ENCODE measurements at places on chromosomes 7 and 10.

- DNase-seq = no peak
- no peak overlapping the region for H3K27ac ChIP-seq
- no peaks in the 10 kb centered on the region for H3K4me1 ChIP-seq
- H3K36me3 ChIP-seq = no peaks in the 10 kb centered on the region
- H3K4me3 ChIP-seq = no peak overlapping the region
Observed at GRCh38 chr10:100802607-100803006, 57.2 kb downstream of the PAX2 start.

- H3K36me3 ChIP-seq = no peaks in the 10 kb centered on the region
- no peak overlapping the region for H3K4me3 ChIP-seq
- H3K27me3 ChIP-seq = no peaks in the 10 kb centered on the region
- H3K27ac ChIP-seq = no peak overlapping the region
- no peaks in the 10 kb centered on the region for H3K4me1 ChIP-seq
Observed at GRCh38 chr7:17706734-17707133, 233.6 kb downstream of the SNX13 start.

DNA sequence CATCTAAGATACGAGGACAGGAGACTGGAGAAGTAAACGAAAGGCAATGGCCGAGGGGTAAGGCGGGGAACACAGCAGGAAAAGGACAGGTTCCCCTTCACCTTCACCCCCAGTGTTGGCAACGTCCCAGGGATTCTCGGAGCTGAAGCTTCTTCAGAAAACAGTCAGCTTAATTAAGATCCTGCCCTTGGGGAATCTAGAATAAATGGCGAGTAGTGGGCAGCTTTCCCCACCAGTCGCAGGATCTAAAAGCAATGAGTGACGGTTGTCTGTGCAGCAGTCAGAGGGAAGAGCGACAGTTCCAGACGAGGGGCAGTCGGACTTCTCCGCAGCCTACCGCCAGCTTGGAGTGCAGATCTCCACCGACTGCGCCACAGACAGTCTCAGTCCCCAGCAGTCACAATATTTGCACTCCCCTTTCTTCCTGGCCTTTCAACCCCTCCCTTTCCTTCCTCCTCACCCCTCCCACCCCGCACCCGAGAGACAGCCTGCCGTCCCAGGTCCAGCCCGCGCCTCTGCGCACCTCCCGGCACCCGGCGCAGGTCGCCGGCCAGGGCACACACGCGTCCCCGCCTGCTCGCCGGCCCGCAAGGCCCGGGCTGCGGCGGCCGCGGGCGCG is 10.9 kb upstream of the SP8 start:
- H3K36me3 ChIP-seq = no peaks in the 10 kb centered on the region
- peak overlapping the region; percentile 49 for H3K4me3 ChIP-seq
- peaks cover 3% of the 10 kb centered on the region for H3K4me1 ChIP-seq
- DNase-seq = no peak

DNA sequence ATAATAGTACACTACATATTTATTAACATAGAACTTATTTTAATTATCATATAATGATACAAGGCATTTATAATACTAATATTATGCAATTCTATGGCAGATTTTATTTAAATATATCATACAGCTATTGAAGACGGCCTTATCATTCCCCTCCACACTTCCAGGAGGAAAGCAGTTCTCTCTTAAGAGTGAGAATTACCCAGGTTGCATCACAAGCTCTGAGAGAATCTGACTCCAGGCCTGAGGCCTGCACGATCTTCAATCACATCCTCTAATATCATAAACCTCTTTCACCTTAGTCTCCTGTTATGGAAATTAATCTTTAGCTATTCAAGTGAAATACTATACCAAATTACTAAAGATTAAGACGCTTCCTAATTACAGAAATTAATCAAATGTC is 564.4 kb downstream of the PARD3 start:
- H3K36me3 ChIP-seq = no peaks in the 10 kb centered on the region
- H3K27ac ChIP-seq = no peak overlapping the region
- DNase-seq = no peak
- H3K4me3 ChIP-seq = no peak overlapping the region
- no peaks in the 10 kb centered on the region for H3K27me3 ChIP-seq

DNA sequence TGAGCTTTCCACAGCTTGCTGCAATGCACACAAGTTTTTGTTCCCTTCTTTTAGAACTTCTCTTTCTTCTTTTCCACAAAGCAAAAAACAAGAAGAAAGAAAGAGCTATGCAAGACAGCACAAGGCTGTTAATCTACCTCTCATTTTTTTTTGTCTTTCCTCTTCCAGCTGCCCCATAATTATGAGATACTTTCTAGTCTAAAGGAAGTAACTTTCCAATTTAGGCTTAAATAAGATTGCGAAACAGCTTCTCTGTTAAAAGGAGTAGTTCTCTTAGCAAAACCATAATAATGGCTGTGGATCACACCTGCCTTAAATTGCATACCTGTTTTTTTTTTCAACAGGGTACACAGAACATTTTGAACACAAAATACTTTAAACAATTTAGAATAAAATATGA is 56.0 kb downstream of the NDUFB2 start:
- no peak overlapping the region for H3K27ac ChIP-seq
- no peaks in the 10 kb centered on the region for H3K4me1 ChIP-seq
- no peaks in the 10 kb centered on the region for H3K27me3 ChIP-seq
- no peak overlapping the region for H3K4me3 ChIP-seq

DNA sequence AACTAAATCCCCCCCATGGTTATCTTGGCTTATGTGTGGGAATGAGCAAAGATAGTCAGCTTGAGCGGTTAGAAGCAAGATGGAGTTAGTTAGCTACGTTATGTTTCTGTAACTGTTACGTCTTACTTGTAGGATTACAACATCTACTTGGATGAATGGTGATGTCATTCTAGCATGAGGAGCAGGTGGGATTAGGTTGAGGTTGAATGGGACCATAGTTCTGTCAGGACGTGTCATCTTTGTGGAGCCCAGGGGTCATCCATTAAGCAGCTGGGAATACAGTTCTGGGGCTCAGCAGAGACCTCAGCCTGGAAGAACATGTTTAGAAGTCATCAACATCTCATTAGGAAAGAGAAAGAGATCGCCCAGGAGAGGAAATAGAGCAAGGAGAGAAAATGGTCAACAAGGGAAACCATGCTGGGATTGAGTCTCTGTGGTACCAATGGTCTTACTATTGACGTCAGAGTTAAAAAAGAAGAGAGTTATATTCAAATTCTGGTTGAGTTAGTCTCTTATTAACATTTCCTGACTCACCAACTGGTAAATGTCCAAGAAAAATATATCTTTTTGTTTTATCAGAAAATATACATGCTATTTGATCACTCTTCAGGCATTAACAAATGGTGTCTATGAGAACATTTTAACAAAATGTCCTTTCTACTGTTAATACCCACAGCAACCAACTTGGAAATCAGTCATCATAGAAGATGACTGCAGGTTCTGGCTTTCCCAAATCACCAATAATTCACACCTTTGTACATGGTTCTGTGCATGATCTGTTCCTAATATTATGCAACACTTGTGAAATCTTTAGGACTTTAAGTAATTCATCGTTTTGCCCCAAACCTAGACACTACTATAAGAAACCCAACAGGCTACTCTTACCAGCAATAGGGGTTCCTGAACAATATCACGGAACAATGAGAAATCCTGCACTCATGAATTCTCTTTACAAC is 96.9 kb downstream of the KIAA1217 start:
- H3K4me3 ChIP-seq = no peak overlapping the region
- H3K27me3 ChIP-seq = no peaks in the 10 kb centered on the region
- H3K36me3 ChIP-seq = no peaks in the 10 kb centered on the region
- no peak for DNase-seq
- H3K27ac ChIP-seq = no peak overlapping the region
